Astrocyte (in vitro differentiated cells and primary cell): ENCODE measurements at places on chromosomes 6 and 20. TPM values are rescaled to one million over a fixed set of nuclear protein-coding genes. Genes with fewer than 3 reads are reported as not detected.

DNA sequence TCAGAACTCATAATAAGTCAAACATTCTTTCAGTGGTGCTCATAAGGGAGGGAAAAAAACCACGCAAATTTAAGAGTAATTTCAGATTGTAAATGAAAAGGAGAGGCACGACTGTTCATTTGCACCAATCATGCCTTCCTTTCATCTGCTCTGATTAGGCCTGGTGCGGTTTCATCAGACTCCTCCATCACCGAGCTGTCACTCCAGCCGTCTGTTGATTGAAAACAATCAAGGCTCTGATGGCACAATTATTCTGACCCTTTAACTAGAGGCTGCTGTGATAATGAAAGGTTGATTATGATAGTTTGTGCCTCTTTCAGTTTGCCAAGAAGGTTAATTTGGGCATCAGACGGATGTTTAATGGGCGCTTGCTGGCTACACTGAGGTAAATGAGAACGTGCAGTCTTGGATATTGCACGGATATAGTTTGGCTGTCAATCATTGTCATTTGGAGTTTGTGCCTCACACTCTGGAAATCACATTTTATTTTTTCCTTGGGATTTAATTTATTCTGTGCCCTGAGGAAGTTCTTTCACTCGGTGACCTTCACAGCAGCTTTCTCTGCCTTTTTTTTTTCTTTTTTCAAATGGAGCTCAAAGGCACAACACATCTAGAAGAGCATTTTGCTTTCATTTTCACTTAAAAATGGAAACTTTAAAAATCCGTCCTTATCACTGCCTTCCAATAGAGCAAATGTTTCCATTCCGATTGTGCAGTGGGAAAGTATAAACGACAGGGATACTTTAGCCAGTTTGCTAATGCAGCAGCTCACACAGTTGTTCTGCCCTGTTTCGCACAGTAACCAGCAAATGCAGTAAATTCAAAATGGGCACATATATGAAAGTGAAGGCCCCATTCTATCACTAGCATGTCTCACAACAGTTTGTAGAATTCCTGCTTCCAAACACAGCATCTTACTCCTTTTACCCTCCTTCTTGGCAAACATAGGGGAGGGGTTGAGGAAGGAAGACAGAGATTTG is 172.8 kb downstream of the KLHL32 start:
- no peak for DNase-seq

DNA sequence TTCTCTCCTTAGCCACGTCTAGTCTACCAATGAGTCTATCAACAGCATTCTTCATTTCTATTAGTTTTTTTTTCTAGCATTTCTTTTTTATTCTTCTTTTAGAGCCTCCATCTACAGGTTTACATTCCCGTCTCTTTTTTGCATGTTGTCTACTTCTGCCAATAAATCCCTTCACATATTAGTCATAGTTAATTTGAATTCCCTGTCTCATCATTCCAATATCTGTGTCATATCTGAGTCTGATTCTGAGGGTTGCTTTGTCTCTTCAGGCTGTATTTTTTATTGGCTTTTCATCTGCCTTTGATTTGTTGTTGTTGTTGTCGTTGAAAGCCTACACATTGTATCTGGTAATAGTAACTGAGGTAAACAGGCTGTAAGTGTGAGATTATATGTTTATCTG is 104.6 kb downstream of the HMGCLL1 start:
- no peak for DNase-seq

GRCh38 chr20:49979030-49979832 is 3.5 kb upstream of the SNAI1 start:
- no peak for DNase-seq

DNA sequence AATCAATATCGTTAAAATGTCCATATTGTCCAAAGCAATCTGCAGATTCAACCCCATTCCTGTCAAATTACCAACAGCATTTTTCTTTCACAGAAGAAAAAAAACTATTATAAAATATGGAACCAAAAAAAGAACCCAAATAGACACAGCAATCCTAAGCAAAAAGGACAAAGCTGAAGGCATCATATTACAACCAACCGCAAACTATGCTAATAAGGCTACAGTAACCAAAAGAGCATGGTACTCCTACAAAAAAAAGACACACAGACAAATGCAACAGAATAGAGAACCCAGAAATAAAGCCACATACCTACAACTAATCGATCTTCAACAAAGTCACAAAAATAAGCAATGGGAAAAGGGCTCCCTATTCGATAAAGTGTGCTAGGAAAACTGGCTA is 49.2 kb downstream of the RNGTT start:
- peak; percentile 20 for DNase-seq

GRCh38 chr6:52108128-52108527 is 20.7 kb upstream of the PKHD1 start:
- no peak for DNase-seq

DNA sequence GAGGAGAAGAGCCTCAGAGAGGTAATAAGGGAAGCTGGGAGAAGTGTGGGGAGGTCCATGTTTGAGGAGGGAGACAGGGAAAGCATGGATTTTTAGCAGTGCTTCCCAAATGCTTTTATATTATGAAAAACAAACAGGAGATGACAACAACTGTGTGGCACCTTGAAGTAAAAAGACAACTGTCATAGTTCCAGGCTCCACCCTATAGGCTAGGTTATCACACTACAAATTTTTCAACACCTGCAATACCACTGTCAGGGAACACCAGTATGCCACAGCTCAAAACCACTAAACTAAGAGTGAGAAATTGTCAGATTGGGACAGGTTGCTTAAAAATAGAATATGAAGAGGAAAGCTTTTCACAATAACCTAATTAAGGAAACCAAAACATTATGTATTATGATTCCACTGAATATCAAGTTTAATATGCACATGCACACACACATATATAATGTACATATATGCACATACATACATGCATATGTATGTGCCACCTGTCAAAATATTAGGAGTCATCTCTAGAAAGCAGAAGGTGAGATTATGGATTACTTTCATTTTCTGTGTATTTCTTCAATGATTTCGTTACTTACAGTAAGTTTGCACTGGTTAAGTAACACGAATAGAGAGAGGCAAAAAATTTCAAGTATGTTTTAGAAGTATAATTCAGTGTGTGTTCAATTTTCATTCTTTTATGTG is 261.2 kb downstream of the PTPRK start:
- DNase-seq = no peak

- peak; percentile 32 for DNase-seq
These were observed 738.2 kb downstream of the CD109 start for GRCh38 chr6:74434171-74434570.

DNA sequence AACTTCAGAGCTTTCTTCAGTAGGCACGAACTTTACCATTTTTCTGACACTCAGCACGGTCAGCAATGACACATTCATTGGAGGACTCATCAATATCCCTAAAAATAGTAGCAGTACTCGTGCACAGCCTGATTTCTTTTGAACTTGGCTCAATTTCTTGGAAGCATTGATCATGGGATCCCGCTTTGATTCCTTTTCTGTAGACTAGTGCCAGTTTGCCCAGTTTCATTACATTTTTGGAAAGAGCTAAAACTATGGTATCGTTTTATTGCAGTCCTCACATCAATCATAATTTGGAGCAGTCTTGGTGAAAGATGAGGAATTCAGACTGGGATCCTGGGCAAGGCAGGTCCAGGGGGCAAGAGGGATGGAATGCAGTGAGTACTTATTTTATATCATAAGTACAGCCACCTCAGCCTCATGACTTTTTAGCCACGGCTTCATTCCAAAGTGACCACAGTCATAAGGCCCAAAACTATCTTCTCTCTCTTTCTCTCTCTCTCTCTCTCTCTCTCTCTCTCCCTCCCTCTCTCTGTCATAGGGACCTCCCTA is 170.9 kb upstream of the AKAP12 start:
- peak; percentile 91 for DNase-seq

DNA sequence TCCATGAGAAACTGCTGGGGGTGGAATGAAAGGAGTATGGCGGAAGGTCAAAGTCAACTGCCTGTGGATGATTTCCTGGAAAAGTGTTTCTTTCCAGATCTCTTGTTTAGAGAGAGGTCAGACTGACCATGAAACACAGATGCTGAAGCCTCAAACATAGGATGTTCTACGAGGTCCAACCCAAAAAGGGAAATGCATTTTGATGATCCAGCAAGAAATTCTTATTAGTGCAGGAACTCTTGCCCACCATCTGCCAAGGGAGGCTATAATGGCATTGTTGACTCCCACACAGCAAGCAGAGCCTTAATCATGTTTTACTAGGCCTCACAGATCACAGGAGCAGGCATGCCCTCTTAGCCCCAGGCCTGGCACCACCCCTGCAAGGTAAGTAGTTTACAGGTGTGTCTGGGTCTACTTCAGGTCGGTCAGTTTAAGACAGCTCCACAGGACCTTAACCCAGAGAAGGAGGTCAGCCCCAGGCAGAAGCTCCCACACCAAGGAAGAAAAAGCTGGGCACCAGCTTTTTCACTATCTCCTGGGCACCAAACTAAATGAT is 67.6 kb upstream of the CNKSR3 start:
- DNase-seq = no peak

DNA sequence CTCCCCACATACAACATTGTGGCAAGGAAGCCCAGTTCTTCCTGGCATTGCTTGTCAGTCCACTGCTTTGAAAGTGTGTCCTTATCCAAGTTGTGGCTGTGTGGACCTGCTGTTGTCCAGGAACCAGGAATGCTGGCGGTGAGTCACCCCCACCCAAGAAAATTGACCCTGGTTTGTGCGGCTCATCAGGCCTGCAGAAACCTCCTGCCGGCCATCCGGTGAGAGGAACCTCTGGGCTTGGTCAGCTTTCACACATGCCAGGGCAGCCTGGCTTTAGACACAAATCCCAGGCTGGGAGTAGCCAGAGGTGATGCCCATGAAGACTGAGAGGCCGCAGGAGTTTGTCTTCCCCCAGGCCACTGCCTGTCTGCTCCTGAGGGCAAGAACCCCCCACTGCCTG is 223.6 kb downstream of the TTLL2 start:
- DNase-seq = peak; percentile 10

- DNase-seq = no peak
These were observed 21.3 kb downstream of the BLTP3A start for GRCh38 chr6:34813028-34813713.

DNA sequence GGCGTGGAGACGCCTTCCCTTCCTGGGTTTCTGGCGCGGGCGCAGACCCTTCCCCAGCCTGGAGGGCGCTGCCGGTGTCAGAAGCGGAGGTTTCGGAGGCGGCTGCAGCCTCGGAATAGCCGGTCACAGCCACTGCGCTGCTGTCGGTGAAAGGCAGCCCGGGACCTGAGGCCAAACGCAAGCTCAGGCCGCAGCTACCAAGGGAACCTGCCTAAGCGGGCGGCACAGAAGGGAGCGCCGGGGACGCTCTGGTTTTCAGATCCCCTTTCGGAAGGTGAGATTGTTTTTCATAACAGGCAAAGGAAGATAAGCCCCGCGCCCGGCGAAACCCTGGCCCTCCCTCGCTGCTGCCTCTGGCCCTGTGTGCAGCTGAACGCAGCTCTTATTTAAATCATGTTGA is 116.5 kb downstream of the FAM120B start:
- no peak for DNase-seq

DNA sequence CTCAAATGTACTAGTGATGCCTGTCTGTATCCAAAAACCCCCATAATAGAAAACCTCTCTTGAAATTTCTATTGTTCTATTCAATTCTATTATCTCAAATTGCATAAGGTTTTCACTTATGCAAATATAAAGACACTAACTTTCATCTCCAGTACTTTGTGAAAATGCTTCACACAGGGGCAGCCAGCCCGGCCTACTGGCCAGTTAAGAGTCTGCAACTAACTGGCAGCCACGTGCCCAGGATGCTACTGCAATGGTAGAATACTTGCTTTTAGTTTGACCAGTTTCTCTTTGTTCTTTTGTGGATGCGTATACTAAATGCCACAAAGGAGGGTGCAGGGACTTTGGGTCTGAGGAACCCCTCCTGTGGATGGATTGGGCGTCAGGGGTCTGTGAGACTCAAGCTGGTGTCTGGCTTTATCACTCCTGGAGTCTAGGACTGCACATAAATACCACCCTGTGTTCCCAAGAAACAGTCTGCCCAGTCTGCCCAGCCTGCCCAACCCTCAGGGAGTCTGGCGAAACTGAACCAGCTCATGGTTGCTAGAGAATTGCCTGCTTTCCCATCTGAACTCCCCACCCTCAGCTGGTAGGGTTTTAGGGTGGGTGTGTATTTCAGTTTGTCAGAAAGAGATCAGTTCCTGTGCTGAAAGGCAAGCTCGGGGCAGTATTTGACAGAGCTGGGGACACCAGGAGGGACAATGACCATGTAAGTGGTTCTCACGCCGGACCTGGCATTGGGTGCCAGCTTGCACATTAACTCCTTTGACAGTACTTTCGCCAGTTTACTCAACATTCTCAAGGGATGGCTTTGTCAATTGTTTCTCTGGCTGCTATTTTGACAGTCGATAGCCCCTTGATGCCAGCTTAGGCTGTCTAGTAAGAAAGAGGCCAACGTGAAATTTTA is 558.2 kb upstream of the JAG1 start:
- no peak for DNase-seq

- no peak for DNase-seq
These were observed 447.9 kb upstream of the OPRM1 start for GRCh38 chr6:153591159-153591558.

DNA sequence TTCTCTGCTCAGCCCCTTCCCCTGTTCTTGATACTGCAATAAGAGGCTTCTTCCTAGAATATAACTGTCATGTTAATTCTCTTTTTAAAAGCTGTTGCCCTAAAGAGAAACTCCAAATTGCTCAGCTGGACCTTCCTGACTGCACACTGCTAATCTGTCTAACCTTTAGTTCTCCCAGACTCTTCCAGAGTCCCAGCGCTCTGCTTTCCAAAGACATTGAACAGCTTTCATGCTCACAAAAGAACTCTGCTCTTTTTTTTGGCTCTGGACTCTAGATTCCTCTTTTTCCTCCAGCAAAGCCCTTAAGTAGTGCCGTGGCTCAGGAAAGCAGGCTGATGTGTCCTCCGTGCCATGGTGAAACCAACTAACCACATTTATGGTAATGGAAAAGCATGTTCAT is 356.6 kb upstream of the RSPO3 start:
- DNase-seq = no peak

- no peak for DNase-seq
These were observed 203.4 kb downstream of the TTLL2 start for GRCh38 chr6:167528239-167528638.

DNA sequence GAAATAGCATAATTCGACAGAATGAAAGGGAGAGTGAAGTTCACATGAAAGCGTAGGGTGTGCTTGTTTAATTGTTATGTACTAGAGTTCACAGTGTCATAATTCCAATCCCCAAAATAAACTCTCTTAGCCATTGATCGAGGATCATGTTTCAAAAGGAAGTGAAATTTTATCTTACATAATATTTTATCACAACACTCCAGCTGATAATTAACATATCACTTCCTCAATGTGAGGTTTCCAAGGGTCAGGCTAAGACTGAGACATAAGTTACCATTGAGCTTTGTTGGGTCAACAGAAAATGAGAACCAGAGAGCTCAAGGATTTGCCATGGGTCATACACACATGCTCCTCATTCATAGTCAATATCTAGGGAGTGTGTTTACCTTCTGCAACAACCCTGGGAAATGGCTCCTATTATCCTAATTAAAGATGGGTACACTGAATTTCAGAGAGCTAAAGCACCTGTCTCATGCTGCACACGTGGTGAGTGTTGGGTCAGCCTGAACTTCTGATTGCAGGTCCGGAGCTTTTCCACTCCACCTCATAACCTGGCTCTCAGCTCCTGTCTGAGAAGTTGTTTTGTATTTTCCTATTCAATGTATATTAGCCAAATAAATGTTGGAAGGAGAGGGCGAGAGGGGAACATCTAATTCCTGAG is 3.0 kb downstream of the GSTA2 start:
- DNase-seq = no peak

The MROH8 gene
- 1.2 and 1.3 TPM in 2 replicates for total RNA-seq

The GTPBP2 gene
- total RNA-seq = 86.6 and 90.6 TPM in 2 replicates

The L3MBTL1 gene
- total RNA-seq = 8.4 and 13.0 TPM in 2 replicates

The RUNX2 gene
- total RNA-seq = 26.1 and 32.6 TPM in 2 replicates

The ZNF391 gene
- 6.0 and 7.2 TPM in 2 replicates for total RNA-seq

The HLA-DOB gene
- total RNA-seq = 0.20 and 0.79 TPM in 2 replicates

The IRF4 gene
- 0.30 TPM in 1 of 2 replicates, not detected in the other for total RNA-seq

The LY6G6D gene
- total RNA-seq = not detected in 2 replicates
